ENCODE measurements at places on chromosomes 16 and 17.

- no peak for DNase-seq
Measured at GRCh38 chr16:81917375-81917774, 93.9 kb downstream of the SDR42E1 start.

DNA sequence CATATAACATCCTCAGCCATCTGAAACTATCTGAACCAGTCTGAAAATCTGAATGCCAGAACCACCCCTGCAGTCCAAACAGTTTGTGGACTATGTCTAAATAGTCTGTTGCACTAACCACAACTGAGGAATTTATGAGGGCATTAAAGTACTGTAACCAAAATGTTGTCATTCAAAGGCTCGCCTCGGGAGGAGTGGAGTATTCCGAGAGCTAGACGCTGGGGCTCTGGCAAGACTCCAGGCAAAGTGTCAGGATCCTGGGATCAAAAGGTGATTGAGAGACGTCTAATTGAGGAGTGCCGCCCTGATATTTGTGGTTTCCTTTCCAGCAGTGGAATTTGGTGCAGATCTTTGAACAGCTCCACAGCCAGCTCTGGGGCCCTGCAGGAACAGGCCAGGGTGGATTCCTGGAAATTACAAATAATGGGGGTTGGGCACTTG lies 142.9 kb upstream of the MYOCD start:
- no peak for DNase-seq

DNA sequence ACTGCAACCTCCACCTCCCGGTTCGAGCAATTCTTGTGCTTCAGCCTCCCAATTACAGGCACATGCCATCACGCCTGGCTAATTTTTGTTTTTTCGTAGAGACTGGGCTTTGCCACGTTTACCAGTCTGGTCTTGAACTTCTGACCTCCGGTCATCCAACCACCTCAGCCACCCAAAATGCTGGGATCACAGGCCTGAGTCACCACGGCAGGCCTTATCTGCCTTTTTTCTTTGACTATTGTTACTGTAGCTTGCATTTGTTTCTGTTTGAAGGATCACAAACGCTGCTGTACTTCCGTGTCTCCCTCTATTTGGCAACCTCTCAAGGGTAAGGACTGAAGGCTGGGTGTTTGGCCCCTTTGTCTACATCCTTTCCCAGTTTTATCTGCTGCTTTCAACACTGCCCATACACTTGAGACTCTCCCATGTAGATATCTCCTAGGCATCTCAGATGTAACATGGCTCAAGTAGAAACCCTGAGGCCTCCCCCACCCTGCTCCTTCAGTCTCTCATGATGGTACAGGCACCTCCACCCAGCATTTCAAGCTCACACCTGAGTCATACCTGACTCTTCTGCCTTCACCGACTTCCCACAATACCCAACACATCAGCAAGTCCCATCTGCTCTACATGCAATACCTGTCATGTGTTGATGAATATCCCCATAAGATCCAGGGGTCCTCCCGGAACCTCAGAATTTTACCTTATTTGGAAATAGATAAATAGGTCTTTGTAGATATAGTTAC lies 219.0 kb downstream of the CPPED1 start:
- no peak for DNase-seq

GRCh38 chr16:87702325-87702811 lies 63.4 kb downstream of the KLHDC4 start:
- DNase-seq, result no peak

DNA sequence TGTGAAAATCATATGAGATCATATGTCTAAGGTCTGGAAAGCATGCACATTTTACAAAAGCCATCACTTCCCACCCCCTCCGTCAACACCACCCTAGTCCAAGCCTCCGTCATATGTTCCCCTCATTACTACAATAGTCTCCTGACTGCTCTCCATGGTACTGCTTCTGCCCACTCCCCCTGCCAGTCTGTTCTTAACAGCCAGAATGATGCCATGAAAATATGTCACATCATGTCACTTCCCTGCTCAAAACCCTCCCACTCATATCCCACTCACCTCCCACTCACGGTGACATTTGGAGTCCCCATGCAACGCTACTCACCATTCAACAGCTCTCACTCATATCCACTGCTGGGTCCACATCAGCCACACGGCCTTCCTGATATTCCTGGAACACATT lies 432.3 kb downstream of the XYLT1 start:
- no peak for DNase-seq

- no peak for DNase-seq
Measured at GRCh38 chr16:74740795-74741304, 33.8 kb downstream of the FA2H start.

GRCh38 chr17:77741109-77741508 lies 217.4 kb upstream of the TNRC6C start:
- no peak for DNase-seq

Data from epithelial cell of proximal tubule (primary cell).